Endothelial cell of umbilical vein (primary cell): ENCODE measurements at places on chromosomes 12 and 14. TPM values are rescaled to one million over a fixed set of nuclear protein-coding genes. Genes with fewer than 3 reads are reported as not detected.

The PLA2G1B gene
- not detected in 2 replicates for total RNA-seq

The SELPLG gene
- 0.62 and 1.2 TPM in 2 replicates for total RNA-seq

The COPZ1 gene
- total RNA-seq, result 137 and 143 TPM in 2 replicates

The KRT1 gene
- not detected in 2 replicates for total RNA-seq

The DENND5B gene
- 18.3 and 22.0 TPM in 2 replicates for total RNA-seq

The PLEKHH1 gene
- 0.35 and 0.71 TPM in 2 replicates for total RNA-seq

The GPR135 gene
- 3.4 and 3.7 TPM in 2 replicates for total RNA-seq

The LRP1-AS gene
- total RNA-seq, result not detected in 2 replicates

The PTPN6 gene
- total RNA-seq, result 1.6 and 1.8 TPM in 2 replicates

The ZFHX2 gene
- total RNA-seq, result 2.0 and 2.3 TPM in 2 replicates

The EEA1 gene
- total RNA-seq, result 37.9 and 38.8 TPM in 2 replicates

The CDKL1 gene
- 9.7 and 14.2 TPM in 2 replicates for total RNA-seq

The TAS2R10 gene
- 0.66 TPM in 1 of 2 replicates, not detected in the other for total RNA-seq

The MOK gene
- total RNA-seq, result 6.1 and 6.4 TPM in 2 replicates

The PTHLH gene
- 0.60 and 1.1 TPM in 2 replicates for total RNA-seq

The P2RX2 gene
- total RNA-seq, result not detected in 2 replicates

The RARG gene
- total RNA-seq, result 16.1 and 19.5 TPM in 2 replicates

The NOVA1 gene
- total RNA-seq, result 3.3 and 8.2 TPM in 2 replicates
